Fibroblast of lung (primary cell): ENCODE measurements at places on chromosomes 16 and 17. TPM values are rescaled to one million over a fixed set of nuclear protein-coding genes. Genes with fewer than 3 reads are reported as not detected.

DNA sequence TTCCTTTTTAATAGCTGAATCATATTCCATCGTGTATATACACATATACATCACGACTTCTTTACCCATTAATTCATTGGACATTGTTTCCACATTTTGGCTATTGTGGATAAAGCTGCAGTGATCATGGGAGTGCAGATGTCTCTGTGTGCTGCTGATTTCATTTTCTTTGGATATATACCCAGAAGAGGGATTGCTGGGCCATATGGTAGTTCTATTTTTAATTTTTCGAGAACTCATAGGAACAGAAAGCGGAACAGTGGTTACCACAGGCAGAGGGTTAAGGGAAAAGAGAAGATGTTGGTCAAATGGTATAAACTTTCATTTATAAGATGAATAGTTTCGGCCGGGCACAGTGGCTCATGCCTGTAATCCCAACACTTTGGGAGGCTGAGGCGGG is 187.4 kb upstream of the MYOCD start:
- no peak for DNase-seq

ARL5C gene
- not detected in 2 replicates for polyA plus RNA-seq

NPTX1 gene
- 14.9 and 86.0 TPM in 2 replicates for polyA plus RNA-seq

HOXB8 gene
- 1.4 and 2.0 TPM in 2 replicates for polyA plus RNA-seq

PRR35 gene
- polyA plus RNA-seq, result not detected in 2 replicates

DNA sequence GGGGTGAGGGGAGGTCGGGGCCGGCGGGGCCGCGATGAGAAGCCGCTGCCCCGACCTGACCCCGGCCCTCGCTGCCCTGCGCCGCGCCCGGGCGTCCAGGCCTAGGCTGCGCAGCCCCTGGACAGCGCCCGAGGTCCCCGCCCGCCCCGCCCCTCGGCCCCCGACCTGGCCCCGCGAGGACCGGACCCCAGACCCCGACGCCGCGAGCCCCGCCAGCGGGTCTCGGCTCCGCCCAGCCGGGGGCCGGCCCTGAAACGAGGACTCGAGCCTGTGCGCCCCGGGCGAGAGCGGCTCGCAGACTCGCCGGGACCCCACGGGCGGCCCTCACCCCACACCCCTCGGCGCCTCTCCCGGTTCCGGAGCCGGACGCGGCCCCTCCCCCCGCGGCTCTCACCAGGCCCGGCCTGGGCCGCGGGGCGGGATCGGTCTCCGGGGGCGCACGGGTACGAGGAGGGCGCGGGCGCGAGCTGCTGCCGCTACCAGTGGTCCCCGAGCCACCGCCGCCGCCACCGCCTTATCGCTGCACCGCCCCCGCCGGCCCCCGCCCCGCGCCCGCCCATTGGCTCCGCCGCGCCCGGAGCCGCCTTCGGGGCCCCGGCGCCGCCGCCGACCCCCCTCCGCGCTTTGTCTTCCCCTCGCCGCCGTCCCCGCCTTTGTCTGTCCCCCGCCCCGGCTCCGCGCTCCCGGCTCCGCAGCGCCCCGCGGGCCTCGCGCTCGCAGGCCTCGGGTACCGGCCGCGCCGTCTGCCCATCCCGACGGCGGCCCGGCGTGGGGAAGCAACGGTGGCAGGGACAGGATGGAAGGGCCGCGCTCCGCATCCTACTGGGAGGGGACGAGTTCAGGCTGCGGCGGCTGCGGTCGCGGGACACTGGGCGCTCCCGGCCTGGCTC is at the start of gene LIMD2:
Gene LIMD2 (minus strand): TSS at position 488 of the 890 bp plus-strand sequence. CDS start 827 bp downstream, outside the sequence.
- peak; percentile 37 for DNase-seq

DNA sequence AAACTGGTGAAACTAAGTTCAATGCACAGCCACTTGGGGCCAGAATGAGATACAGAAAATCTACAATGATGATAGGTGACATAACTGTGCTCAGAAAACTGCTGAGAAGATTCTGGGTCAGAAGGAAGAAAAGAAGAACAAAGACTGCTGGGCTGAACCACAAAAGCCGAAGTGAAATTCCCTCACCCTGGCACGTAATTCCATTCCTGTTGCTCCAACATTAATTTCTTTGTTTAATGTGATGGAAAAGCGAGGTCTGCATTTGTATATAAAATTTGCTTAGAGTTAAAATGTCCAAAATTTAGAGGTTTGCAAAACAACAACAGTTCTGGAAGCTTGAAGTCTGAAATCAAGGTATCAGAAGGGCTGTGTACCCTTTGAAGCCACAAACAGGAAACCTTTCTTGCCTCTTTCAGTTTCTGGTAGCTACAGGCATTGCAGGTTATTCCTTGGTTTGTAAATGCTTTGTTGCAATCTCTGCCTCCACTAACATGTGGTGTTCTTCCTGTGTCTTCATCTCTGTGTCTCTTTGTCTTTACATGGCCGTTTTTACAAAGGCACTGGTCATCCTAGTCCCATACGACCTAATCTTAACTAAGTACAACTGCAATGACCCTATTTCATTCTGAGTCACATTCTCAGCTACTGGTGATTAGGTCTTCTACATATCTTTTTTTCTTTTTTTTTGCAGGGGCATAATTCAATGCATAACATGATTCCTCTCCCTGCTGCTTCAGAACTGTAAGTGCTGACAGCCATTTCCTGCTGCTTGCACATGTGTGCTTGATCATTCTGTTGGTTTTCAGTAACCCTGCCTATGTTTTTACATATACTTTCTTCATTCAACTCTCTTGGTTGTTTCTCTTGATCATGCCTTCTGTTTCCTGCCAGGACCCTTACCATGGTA is 603.0 kb upstream of the CDH8 start:
- DNase-seq, result no peak

DNA sequence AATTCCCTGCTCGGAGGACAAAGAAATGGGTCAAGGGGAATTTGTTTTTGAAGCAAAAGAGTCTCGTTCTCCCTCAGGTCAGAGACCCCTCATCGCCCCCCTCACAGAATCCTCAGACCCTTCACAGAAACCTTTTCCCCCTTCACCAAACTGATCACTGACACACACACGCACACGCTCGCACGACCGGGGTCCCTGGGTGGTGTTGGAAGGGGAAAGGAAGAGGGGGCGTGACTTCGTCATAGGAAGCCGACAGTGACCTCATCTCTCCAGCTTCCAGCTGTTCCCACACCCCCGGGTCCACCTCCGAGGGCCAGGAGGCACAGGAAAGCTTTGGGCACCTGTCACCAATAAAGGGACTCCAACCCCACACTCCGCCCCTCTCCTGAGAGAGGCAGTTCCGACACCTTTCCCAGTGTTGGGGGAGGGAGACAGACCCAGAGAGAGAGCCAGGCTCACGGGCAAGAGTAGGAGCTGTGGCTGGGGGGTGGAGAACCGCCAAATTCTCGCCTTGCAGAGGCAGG is 1.2 kb downstream of the ASGR1 start:
- DNase-seq, result no peak

KRTAP4-7 gene
- polyA plus RNA-seq, result not detected in 2 replicates

CAPNS2 gene
- not detected in 2 replicates for polyA plus RNA-seq

DNA sequence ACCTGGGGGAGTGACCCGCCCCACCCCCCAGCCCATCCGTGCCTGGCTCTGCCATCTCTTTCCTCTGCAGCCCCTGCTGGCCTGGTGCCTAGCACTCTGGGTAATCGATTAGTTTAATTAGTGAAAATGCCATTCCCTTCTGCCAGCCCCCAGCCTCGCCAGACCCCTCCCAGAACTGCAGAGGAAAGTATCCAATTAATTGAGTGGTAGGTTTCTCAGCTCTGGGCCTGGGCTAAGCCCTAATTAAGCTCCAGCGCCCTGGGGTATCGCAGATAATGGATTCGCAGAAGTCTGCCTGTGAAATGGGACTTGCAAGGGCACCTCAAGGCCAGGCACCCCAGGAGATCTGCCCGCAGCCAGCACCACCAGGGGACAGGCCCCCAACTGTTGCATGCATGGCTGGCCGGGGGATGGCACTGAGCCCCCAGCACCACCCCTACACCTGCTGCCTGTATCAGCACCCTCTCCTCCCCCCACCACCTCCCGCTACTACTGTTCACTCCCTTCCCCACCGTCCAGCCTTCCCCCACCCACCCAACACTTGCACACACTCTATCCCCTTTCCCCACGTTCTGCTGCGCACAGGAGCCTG is 19.7 kb upstream of the SPPL2C start:
- no peak for DNase-seq

DNA sequence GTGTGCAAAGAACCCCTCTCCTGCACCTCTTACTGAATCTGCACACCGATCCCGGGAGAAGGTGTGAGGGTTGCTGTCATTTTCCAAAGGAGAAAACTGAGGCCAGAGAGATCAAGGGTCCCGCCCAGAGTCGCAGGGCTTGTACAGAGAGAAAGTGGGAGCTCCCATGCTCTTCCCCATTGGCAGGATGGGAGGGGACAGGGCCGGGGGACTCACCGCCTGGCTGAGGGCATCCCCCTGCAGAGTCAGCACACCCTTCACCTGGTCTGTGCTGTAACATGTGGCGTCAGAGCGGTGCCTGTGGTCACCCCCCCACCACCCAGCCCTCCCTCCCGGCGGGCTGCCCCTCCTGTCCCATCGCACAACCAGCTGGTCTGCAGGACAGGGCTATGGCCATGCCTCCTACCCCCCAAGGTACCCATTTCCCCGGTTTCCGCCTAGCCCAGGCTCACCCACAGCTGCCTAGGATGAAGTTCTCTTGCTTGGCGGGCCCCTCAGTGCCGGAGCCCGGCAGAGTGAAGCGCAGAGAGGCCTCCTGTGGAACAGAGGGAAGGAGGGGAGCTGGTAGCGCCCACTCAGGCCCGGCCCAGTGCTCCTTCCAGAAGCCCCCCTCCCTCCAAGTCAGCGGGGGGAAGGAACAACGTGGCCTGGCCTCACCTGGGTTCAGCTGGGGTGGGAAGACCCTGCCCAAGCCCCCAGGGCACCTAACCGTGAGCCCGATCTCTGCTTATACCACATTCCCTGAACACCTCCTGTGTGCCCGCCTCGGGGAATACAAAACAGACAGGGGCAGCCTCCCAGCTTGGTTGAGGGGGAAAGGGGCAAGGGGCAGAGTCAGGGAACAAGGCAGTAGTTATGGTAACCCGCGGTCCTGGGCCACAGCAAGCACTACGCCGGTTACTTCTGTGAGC is 1.1 kb downstream of the ROGDI start:
- no peak for DNase-seq

- DNase-seq, result no peak
Measured at GRCh38 chr16:6131526-6132050, 1034.0 kb upstream of the EEF2KMT start.

OGFOD3 gene
- polyA plus RNA-seq, result 25.6 and 30.7 TPM in 2 replicates

GRCh38 chr17:79874329-79874981 is 35.2 kb upstream of the CBX4 start:
- DNase-seq, result peak; percentile 20

DNA sequence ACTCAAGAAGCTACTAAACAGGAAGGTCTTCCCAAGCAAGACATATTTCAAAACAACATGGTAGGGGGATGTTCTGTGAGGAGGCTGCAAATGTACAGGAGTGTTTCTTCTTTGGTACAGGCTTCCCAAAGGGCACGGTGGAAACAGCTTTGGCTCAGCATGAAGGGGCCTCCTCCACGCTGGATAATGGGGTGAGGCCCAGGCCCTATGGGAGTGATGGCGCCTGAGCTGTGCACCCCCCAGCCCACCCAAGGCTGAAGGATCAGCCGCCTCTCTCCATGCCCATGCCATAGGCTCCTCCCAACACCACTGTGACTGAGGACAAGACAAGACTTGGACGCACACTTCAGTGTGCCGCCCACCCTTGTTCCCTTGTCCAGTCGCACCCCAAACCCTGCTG is 6.8 kb downstream of the CD300E start:
- DNase-seq, result no peak

- peak; percentile 22 for DNase-seq
Measured at GRCh38 chr16:565419-566330, 1.1 kb upstream of the NHLRC4 start.

- no peak for DNase-seq
Measured at GRCh38 chr17:73388578-73388905, 76.7 kb upstream of the CDC42EP4 start.

KCNH6 gene
- polyA plus RNA-seq, result not detected in 2 replicates

SLC16A13 gene
- 1.4 and 1.6 TPM in 2 replicates for polyA plus RNA-seq

- DNase-seq, result peak; percentile 9
Measured at GRCh38 chr17:61770043-61770442, 93.3 kb downstream of the BRIP1 start.

SLFN14 gene
- not detected in 2 replicates for polyA plus RNA-seq

GRCh38 chr17:17531156-17531555 is 35.0 kb upstream of the RASD1 start:
- DNase-seq, result no peak

GRCh38 chr16:81237282-81237681 is 1.2 kb upstream of the BCO1 start:
- DNase-seq, result peak; percentile 9

RAB37 gene
- polyA plus RNA-seq, result 0.08 and 0.65 TPM in 2 replicates

ABCA10 gene
- 0.23 and 0.64 TPM in 2 replicates for polyA plus RNA-seq

DNA sequence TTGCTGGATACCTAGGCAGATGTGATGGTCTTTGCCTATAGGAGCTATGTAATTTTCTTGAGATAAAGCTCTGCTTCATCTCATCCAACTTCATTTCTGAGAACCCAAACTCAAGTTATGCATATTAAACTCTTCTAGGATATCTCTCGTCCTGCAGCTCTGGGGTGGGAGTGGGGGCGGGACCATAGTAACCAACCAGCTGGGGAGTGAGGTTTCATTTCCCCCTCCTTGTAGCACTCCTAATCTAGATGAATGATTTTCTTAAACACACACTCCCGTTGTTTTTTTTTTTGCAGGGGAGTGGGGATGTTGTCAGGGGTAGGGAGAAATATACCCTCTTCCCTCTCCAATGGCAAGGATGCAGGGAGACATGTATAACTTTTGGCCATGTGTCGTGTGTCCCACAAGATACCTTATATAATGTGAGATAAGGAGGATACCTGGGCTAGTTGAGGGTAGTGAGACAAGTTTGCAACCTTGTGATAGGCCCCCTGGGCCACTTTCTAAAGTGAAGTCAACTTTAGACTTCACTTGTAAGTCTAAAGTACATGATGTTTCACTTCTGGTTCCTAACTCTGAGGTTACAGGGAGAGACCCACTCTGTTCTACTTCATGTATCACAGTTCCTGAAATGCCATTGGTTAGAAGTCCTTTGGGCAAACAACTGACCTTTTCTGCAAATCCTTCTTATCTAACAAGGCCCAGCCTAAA is 10.5 kb upstream of the HEATR6 start:
- DNase-seq, result no peak

DNA sequence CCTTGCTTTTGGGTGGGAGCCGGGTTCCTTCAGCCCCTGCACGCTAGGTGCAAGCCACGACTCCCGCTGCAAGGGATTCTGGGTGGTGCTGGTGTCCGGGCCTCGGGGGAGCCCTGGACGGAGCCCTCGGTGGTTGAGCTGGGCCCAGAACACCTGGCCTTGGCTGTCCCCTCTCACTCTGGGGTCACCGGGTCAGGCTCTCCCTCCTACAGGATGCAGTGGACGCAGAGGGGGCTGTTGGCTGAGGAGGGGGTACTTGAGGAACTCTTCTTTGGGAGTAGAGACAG is 27.9 kb upstream of the SLC38A10 start:
- no peak for DNase-seq

DNA sequence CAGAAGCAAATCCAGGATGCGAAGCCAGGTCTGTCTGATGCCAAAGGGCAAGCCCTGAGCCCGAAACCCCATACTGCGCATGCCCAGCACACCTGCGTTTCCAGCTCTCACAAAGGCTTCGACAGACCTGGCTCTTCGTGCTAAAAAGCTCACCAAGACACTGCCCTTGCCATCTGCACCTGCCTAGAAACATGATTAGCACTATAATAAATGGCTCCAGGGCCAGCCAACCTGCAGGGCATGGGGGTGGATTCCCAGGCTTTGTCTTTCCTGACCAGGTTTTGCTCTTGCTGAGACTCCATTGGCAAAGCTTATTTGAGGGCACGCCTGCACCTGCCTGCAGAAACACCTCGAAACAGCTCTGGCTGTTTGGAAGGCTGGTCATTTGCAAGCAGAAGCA is 14.4 kb upstream of the PLD6 start:
- DNase-seq, result no peak
